ENCODE measurements at places on chromosomes 6 and 20.

DNA sequence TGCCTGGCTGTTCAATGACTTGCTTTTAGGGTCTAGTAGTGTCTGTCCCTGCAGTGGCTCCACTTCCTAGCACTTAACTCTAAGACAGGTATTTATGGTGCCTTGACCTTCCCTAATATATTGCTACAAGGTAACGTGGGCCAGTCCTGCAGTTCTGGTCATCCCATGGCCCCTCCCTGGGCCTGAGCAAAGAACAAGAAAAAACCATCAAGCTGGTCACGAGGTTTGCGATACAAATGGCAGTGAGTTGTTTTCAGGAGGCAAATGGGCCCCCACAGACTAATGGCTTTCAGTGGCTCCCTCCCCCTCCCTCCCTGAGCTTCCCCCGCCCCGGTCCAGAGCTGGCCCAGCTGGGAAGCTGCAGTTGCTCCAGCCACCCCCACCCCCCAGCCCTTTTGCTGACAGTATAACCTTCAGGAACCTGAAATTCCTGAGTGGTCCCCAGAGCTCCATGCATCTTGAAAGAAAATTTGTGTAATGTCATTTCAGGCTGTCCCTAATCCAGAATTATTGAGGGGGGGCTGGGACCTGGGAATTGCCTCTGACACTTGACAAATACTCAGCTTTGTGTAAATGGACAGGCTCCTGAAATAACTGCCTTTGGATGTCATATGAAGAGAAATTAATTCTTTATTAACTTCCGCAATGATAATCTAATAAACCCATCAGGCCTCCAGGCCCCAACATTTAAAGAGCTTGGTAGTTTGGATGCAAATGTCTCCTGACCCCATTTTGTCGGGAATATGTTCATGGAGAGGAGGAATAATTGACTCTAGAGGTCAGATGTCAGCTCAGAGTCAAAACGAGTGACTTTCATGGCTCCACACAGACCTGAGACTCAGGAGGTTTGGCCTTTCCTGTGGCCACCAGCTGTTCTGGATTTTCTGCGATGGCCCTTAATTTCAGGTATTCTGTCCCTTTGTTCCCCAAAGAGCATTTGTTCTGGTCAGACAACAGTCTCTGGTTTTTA lies 153.2 kb upstream of the TOP1 start:
- no peak for DNase-seq

DNA sequence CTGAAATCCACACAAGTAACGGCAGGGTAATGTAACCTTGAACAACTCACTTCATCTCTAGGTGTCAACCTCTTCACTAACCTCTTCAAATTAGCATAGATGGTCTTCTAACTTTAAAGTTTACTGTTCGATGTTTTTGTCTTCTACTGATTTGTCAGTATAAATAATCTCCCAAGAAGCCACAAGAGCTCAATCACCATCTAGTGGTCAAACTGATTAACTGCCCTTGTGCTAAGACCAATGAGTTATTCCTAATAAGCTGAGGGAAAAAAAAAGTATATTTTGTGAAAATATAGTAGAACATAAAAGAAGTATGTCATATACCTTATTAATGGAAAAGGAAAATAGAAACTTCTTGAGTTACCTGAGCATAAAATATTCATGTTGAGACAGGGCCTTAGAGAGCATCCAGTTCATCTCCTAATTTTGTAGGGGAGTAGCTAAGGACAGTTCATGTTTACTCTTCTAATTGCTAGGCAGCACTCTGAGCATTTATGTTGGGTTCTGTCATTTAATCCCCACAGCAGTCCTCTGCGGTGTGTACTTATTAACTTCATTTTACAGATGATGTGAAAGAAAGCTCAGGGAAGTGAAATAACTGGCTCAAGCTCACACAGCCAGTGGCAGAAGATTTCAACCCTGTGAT lies 317.1 kb downstream of the ESR1 start:
- no peak for DNase-seq

DNA sequence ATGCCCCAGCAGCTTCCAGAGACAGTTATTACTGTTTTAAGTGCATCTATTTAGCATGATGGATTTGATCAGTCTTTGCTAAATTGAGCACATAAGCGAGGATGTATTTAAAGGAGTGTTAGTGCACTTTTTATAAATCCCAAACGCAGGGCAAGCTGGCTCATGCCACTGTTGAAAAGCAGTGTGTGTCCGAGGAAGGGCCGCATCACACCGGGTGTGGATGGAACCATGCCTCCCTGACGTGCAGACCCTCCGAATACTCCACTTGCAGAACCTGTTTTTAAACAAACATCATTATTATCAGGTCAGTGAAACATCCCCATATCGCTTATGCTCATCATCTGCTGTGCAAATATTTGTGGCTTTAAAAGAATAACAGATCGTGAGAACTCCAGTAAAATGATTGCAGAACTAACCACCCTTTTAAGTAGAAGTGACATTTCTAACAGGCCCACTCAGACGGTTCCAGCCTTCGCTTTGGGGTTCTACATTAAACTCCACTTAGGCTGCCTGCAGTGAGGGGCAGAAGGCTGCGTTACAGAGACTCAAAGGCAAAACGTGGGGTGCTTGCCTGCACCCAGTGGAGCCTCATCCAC lies 190.1 kb downstream of the CDH4 start:
- DNase-seq = no peak

DNA sequence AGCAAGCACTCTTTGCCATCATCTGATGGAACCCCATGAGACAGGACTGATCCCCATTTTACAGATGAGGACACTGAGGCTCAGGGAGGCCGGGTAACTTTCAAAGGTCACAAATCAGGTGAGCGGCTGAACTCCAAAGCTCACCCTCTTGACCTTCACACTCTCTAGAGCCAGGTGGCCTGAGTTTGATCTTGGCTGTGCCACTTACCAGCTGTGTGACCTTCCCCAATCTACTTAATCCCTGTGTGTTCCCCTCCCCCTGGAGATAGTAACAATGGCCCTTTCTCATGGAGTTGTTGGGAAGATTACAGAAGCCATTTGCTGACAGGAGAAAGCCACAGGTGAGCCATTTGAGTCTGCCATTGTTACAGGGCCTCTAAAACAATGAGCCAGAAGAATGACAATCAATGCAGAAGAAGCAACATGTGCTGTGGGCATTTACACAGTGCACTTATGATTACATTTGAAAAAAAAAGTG lies 34.5 kb downstream of the BMP7 start:
- no peak for DNase-seq

GRCh38 chr6:22253955-22254655 lies 42.7 kb downstream of the PRL start:
- no peak for DNase-seq

GRCh38 chr6:51535327-51535726 lies 552.1 kb downstream of the PKHD1 start:
- no peak for DNase-seq

GRCh38 chr6:42764911-42765648 lies 16.8 kb upstream of the BICRAL start:
- no peak for DNase-seq

DNA sequence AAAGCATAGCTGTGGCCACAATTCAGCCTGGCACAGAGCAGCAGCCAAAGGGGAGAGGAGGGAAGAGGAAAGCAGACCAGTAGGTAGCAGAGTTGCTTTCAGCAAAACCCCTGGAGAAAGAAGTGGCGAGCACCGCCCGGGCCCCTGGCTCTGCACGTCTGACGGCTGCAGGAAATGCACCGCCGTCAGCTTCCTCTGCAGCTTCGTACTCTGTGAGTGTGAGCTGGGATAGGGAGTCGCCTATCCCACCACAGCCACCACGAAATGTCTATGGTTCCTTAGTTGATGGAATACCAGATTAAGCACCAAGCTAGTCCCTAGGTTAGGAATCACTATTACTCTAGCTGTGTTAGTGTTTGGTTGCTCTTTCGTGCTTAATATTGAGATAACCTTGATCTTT lies 79.9 kb upstream of the NAA20 start:
- DNase-seq = no peak

DNA sequence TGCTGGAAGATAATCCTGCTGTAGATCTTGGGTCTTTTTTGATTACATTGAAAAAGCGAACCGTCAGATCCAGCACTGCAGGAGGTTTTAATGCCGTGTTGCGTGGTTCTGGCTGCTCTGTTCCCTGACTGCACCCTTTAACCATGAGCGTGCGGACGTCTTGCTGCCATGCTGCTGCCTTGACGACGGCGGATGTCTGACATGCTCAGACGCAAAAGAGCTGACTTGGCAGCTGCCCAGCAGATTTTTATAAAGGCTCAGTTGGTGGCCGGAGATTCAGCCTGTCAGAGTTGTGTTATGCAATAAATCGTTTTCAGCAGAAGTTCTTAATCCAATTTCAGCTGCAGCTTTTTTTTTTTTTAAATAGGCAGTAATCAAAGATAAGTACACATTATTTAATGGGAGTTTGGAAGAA lies 119.4 kb downstream of the JARID2 start:
- DNase-seq = no peak
